ENCODE measurements at places on chromosomes 4 and X. TPM values are rescaled to one million over a fixed set of nuclear protein-coding genes. Genes with fewer than 3 reads are reported as not detected.

DNA sequence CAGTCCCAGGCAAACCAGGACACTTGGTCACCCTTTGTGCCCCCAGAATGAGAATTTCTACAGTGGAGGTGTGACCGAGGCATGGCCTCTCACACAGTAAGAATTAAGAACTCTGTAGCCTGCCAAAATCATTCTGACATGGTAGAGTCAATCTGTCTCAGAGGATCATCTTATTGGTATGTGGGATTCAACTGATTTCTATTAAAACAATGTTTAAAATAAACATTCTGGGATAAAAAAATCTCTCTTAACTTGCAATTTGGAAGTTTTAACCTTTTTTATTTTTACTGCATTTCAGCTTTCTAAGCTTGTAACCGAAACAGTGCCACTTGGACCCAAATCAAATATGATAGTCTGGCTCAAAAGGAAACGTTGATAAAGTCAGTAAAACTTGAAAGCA, 165.4 kb upstream of the LDB2 start:
- no peak for DNase-seq

DNA sequence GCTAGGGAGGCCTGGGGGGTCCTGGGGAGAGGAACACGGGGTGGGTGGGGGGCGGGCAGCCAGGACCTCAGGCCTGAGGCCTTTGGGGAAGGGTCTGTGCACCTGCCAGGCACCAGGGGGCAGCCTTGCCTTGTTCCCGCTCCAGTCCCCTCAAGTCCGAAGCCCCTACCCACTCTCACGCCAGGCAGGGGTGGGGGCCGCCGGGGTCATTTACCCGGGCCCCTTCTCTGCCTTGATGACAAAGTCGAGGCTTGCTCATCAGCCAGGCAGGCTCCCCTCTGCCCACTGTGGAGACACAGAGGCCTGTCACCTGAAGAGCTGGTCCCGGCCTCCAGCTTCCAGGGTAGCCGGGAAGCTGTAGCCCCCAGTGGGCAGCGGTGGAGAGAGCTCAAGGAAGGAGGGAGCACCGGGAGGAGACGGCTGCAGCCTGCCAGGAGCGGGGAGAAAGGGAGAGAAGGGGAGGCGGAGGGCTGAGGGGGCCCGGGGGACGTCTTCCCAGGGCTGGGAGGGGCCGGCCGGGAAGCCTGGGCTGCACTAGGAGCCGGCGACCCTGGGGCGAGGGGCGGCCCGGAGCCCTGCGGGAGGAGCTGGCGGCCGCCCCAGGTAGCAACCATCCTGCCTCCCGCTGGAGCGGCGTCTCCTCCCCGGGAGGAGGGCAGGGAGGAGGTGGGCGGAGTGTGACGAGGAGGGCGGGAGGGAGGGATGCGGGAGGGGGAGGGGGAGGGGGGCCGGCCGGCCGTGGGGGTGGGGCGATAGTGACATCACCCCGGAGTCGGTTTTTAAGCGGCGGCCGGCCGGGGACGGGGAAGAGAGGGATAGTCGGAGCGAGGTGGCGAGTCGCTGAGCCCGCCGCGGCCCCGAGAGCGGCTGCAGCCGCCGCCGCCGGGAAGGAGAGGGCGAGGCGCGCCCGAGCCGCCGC, at the start of gene SLC6A8:
Gene SLC6A8 (plus strand): TSS at position 806 of the 919 bp plus-strand sequence. CDS start 649 bp downstream, outside the sequence.
- no peak for DNase-seq

GRCh38 chrX:19883878-19884277, 3.5 kb downstream of the SH3KBP1 start:
- no peak for DNase-seq

- DNase-seq = no peak
Measured at GRCh38 chrX:63746715-63747114, 38.3 kb downstream of the ARHGEF9 start.

DNA sequence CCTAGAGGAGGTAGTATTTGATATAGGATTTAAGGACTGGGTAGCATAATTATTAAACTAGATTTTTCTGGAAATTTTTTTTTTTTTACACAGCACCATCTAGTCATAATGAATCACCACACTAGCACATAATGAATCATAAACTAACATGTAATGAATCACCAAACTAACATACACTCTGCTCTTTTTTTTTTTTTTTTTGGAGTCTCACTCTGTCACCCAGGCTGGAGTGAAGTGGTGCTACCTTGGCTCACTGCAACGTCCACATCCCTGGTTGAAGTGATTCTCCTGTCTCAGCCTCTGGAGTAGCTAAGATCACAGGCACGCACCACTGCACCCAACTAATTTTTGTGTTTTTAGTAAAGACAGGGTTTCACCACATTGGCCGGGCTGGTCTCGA, 92.5 kb downstream of the FAM13A start:
- no peak for DNase-seq

DNA sequence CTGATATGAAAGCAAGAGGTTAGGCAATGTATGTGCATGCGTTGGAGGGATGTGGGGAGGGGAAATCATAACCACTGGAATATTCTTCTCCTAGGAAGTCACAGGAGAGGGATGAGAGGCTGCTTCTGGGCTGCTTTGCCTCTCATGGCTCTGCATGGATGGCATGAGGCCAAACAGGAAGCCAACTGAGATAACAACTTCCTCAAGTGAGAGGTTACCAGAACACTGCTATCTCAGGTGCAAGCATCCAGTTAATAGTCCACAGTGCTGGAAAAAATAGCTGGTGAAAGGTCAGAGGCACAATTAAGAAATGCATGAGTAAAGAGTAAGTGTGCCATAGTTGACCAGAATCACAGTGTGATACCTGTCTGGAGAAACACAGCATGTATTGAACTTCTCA, 113.3 kb downstream of the ELOVL6 start:
- DNase-seq = no peak

DNA sequence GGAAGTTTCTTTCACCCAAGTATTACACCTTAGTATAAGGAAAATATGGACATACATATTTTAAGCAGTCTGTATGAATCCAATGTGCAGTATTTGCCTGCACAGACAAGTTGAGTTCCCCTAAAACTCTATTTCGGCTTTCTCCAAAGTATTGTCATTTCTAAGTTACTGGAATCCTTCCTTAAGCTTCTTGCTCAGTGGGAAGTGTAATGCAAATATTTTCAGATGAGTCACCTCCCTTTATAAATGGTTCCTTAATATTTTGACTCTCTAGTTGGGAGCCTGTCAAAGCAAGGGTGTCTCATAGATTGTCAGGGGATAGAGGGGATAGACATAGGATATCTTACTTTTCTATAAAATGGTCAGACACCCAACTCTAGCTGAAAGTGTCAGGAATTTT, 178.6 kb downstream of the NAA11 start:
- DNase-seq = no peak

DNA sequence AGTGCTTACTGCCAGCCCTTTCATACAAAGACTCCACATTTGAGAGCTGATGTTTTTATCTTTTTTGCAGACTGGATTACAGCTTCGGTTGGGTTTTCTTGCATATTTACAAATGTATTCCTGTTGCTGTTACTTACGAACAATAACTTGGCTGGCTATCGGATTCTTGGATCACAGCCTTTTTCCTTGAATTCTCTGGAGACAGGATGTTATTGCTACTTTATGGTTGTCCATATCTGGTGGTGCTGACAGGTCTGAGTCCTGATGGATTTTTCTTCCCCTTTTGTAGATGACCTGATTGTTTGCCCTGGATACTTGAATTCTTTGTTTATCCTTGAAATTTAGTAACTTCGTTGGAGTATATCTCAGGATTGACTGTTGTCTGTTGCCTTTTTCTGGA, 77.7 kb downstream of the PDK3 start:
- DNase-seq = no peak

DNA sequence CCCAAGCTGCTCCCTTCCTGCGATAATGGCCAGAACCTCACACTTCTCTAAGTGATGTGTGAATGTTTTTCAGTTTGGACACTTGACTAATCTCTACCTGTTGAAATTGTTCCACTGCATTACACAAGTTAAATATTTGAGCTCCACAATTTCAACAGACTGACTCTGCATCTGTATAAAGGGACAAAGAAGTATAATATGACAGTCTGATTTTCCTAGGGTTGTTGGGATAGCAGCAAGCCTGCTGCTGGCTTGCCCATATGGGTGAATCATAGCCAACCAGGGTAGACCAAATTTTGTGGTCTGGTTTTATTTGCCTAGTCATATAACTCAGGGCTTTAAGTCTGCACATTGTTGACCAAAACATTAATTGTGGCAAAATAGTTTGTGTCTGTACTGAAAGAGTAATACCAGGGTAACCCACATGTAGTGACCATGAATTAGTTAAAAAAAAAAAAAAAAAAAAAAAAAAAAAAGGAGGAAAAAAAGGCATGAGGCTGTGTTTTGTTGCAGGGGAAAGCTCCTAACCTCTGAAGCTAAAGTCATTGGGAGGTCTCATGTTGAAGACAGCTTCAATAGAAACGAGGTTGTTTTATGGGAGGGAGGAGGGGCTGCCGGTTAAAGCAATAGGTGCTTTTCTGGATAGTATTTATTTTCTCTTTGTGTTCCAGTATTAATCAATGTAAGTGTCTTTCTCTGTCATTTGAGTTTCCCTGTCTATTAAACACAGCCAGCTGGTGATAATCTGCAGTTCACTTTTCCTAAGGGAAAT, 534.2 kb downstream of the RAB28 start:
- no peak for DNase-seq

- DNase-seq = no peak
Measured at GRCh38 chrX:18002791-18003190, 141.7 kb upstream of the RAI2 start.

DNA sequence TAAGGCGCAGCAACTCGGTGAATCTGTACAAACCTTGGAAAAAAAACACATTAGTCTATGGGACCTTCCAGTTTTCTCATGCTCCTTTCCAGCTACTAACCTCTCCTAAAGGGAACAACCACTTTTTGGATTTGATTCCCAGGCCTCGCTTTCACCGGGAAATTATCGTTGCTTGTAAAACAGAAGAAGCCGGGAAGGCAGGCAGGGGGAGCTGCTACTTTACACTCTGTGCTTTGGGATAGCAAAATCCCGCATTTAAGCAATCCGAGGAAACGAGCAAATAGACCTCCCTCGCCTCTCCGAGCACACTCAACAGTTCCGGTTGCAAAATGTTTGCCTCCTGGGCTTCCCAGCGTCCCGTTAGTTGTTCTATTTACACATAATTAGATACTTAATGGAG, 1.2 kb downstream of the CD38 start:
- DNase-seq = no peak

DNA sequence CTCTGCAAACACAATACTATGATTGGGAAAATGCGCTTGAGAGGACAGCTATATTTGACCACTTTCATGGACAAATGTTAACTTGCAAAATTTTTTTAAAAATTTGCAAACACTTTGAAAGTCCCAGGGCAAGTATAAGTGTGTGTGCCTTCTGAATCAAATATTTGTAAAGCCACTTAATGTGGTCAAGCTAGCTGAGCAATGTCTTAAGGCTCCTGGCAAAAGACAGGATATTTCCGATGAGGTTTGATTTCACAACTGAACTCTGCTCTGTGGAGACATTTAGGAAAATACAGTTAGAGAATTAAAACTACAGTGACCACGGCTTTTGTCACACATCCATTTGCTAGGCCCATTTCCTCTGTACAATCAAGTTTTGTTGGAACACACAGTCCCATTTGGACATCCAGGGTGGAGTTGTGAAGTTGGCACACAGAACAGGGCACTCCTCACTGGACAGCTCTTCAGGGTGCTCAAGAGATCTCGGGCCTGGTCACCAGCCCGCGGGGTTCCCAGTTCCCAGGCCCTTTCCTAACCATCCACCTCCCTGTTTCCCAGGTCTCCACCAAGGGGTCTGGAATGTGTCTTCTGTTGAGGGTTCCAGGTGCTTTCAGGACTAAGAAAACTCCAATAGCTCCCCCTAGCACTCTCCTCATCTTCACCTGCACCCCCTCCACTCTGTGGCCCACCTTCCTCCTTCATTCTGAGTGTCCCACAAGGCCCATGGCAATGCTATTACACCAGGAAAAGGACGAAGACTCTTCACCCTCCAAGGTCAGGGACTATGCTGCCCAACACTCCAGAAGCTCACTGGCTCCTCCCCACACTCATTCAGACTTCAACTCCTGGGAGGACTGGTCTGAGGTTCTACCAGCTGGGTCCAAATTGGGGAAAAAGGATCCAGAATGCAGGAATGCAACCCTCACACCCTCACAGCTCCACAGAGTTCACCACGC, 41.9 kb downstream of the XAGE2 start:
- no peak for DNase-seq

GRCh38 chrX:118847676-118848075, 24.1 kb downstream of the ZCCHC12 start:
- no peak for DNase-seq

DNA sequence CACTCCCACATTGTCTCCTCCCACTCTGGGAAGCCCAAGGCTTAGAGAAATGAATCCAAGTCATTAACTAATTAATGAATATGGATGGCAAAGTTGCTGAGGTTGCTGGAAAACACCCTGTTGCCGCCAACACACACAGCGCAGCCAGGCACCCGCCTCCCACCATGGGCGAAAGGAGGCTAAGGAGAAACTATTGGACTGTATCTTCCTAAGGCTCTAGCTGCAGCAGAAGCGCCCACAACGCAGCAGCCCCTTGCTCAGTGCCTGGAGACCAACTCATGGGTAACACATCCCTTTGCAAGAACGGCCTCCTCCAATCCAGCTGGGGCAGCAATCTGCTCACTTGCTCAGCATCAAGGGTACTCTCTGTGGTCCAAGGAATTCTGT, 34.2 kb downstream of the TSC22D3 start:
- DNase-seq = no peak

GRCh38 chrX:47992095-47992380, 11.8 kb downstream of the ZNF182 start:
- DNase-seq = no peak

- DNase-seq = no peak
Measured at GRCh38 chr4:108210989-108211835, 42.5 kb upstream of the LEF1 start.

GRCh38 chr4:33060674-33061542, 2340.7 kb downstream of the PCDH7 start:
- no peak for DNase-seq

- no peak for DNase-seq
Measured at GRCh38 chr4:54668014-54668611, 10.4 kb downstream of the KIT start.

DNA sequence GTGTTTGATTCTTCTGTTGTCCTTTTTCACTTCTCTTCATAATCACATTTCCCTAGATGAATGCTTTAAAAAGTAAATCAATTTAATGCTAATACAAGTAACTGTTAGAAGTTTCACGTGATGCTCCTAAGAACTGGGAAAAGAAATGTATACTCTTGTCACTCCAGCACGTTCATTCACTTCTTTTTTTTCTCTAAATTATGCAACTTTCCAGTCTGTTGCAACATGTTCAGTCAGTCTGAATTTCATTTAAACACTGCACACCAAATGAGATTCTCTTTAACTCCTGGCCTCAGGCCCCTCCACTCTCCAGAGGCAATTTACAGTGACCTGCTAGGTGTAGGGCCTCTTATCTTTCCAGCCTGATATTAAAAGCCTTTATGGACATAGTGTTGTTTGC, 321.9 kb downstream of the HS3ST1 start:
- DNase-seq = no peak

GRCh38 chr4:84952004-84952403, 14.5 kb downstream of the WDFY3 start:
- DNase-seq = no peak

Gene IL9R
- 0.22 TPM for total RNA-seq

Gene TLR2
- 81.6 TPM for total RNA-seq

Gene UGT2B10
- not detected for total RNA-seq

Gene VEGFD
- total RNA-seq = 8.2 TPM

Gene PDHA2
- total RNA-seq = not detected

Gene MAGED4
- 1.2 TPM for total RNA-seq

Gene MAGEC2
- total RNA-seq = not detected

Gene VSIG4
- total RNA-seq = 448 TPM

Gene STATH
- not detected for total RNA-seq

Gene GAGE13
- total RNA-seq = not detected

Gene STAP1
- not detected for total RNA-seq
